EH (cell line): ENCODE measurements at places on chromosomes 16 and 17.

GRCh38 chr17:5184288-5184687 lies 7.4 kb downstream of the ZNF594 start:
- no peak for DNase-seq

DNA sequence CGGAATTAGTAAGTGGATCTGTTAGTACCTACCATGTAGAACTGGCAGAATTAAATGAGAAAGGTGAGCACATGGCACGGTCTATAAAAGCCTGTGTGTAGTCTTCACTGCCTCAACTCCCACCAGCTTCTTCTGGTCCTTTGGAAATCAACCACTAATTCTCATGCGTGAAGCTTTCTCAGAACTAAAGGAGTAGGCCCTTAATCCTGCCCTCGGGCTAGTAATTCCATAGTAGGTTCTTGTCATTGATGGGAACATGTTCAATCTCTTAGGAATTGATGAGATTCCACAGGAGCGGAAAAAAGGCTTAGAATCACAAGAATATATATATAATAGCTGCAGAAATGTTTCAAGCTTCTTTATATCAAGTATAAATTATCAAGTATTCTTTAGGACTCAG lies 21.7 kb downstream of the CDR2 start:
- DNase-seq = no peak

GRCh38 chr16:3787924-3788661 lies 70.8 kb upstream of the TRAP1 start:
- no peak for DNase-seq

DNA sequence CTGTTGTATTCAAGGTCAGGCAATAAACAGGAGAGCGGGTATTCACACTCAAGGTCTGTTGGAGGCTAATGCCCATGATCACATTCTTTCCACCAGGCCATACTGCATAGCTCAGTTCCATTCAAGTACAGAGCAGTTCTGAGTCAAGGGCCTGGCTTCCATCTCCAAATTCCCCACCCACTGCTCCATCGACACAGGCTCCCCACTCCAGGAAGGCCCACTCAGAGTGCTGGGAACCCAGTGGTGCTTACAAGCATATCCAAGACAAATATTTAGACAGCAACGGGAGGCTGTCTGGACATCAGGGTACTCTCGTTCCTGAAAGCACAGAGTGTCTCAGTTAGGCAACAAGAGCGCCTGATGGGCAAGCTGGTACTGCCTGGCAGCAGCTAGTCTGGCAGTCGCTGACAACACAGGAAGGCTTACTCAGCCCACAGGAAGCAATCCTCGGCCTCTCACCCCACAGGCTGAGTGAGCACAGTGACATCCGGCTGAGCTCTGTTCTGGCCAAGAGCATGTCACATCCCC lies 40.9 kb downstream of the RFFL start:
- DNase-seq = peak; percentile 86

DNA sequence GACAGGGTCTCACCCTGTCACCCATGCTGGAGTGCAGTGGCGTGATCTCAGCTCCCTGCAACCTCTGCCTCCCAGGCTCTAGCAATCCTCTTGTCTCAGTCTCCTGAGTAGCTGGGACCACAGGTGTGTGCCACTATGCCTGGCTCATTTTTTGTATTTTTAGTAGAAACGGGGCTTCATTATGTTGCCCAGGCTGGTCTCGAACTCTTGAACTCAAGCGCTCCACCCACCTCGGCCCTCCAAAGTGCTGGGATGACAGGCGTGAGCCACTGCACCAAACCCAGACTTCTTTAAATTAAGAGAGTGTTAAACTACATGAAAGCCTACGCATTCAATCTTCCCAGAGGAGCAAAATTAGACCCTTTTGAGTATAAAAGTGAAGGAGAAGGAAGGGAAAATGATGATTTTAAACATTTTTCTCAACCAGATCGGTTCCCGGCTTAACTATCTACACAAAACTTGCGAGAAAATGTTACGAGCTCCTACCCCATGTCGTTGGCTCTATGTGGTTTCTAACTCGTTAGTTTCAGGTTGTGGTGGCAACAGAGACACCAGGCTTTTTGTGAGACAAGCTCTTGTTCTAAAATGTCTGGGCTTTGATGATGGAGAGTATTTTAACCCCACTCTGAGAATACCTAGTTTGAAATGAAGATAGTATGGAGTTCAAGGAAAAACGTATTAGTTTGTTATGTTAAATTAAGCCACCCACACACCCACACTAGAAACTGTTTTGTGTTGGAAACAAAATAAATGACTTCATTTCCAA lies 26.3 kb downstream of the STAT5B start:
- no peak for DNase-seq

- no peak for DNase-seq
Measured at GRCh38 chr17:55259684-55260111, 5.1 kb upstream of the HLF start.

DNA sequence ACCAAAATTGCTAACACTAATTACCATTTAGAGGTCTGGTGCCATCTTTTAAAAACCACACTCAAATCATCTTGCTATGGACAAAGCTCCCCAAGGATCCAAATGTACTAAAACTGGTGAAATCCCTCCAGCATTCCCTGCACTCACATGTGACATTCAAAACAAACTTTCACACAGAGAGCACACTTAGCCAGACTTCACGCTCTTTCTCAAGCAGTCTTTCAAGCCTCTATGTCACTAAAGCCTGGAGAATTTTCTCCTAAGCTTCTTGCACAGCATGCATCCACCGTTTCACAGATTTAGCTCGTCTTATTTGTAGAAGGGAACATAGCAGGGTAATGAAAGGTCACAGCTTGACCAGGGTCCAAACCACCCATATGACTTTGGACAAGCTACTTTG lies 19.3 kb downstream of the CMTM3 start:
- DNase-seq = no peak

DNA sequence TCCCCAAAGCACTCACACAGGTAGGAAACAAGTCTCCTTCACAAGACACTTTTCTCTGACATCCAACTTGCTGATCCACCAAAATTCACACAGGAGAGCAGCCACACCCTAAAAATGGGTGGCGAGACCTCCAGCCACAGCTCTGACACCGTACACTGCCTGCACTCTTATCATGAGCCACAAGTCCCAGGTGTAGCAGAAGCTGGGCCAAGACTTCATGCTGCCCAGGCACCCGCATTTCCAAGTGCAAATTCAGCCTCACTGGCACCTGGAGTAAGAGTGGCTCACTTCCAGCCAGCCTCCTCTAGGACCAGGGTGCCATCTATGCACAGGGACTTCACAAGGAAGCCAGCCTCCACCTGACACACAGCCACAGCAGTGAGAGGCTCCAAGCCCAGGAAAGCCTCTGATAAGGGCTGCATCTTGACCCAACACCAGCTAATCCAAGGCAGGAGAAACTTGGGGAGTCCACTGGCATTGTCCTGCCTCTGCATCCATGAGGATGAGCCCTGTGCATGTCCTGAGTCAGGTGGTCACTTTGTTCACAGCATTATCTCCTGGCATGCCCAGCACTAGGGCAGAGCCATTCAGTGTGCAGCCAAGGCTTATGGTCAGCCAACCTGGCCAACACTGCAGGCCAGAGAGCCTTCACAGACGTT lies 2.6 kb upstream of the ZNF768 start:
- DNase-seq = no peak

DNA sequence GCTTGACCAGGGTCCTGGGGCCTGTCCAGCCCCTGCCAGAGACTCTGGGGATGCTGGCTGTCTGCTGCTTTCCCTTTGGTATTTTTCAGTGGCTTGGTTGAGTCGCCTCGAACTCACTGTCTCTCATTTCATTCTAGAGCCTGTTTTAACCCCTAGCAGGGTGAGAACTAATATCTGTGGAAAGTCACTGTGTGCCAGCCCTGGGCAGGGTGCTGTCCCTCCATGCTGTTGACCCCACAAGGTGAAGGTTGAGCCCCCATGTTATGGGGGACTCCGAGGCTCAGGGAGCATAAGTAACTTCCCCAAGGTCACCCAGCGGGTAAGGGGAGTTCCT lies 33.0 kb downstream of the DCAKD start:
- DNase-seq = no peak

DNA sequence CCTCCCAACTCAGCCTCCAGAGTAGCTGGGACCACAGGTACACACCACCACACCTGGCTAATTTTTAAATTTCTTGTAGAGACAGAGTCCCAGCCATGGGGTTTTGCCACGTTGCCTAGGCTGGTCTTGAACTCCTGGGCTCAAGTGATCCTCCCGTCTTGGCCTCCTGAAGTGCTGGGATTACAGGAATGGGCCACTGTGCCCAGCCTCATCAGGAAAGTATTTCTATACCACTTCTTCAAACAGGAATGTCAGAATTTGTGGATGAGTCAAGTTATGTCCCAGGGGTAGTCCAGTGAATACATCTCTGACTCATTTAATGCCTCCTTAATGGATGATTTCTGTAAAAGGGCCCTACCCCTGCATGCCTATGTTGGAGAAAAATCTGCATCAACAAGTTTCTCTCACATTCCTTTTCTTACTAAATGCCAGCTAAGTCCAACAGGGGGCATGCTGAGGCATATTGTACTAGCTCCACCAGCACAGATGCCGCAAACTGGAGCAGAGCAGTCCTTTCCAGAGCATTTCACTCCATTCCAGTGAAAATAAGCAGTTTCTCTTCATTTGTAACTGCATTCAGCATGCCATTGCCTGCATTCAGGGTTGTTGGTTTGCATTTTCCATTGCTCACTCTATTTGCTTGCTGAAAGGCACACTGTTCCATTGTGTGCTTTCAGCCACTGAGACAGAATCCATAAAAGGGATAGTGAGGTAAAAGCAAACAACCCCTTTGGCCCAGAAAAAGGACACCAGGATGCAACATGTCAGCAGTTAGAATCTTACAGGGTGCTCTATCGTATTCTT lies 5.3 kb upstream of the CAVIN1 start:
- peak; percentile 99 for DNase-seq

- peak; percentile 50 for DNase-seq
Measured at GRCh38 chr16:70253291-70254106, 1.8 kb upstream of the EXOSC6 start.

GRCh38 chr16:3488801-3489200 lies 6.5 kb downstream of the C16orf90 start:
- DNase-seq = no peak

- peak; percentile 89 for DNase-seq
Measured at GRCh38 chr17:43006639-43007551, at the start of gene IFI35. Gene IFI35, plus strand, starts transcription at chr17:43006784. Its CDS starts 164 bp downstream, at chr17:43006948.

DNA sequence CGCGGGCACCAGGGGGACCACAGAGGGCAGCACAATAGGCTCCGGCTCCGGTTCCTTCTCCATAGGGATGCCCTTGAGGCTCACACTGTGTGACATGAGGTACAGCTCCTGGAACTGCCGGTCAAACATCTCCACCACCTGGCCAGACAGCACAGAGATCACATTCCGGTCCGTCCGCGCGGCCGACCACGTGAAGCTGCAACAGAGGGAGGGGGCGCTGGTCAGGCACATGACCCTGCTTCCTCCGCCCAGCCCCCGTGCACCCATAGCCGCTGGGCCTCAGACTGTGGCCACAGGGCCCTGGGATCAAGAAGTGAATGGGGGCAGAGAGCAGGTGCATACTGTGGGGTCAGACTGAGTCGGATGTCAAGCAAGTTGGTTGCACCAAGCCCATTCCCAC lies 25.9 kb downstream of the FAM83G start:
- DNase-seq = no peak

- peak; percentile 91 for DNase-seq
Measured at GRCh38 chr17:33234930-33235685, 58.0 kb downstream of the ASIC2 start.

DNA sequence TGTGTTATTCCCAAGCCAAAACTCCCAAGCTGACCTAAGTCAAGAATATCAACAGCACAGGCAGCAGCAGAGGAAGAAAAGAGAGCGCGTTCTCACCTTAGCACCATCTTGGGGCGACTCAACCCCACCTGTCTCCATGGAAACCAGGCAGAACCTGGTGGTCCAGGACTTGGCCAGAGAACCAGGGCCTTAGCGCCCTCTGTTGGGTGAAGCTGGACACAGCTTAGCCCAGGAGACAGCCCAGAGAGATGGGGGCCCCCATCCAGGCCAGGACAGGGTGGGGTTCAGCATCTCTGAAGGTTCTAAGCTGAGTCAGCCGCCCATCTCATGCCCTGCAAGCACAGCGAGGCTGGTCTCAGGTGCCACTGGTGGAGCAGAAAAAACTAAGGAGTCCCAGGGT lies 60.1 kb upstream of the TMEM132E start:
- peak; percentile 1 for DNase-seq

- peak; percentile 50 for DNase-seq
Measured at GRCh38 chr17:66633317-66633965, 201.5 kb upstream of the CACNG5 start.

GRCh38 chr17:81995463-81996231 lies 18.2 kb downstream of the ASPSCR1 start:
- DNase-seq = no peak

GRCh38 chr16:28844226-28844885 lies 1.8 kb downstream of the TUFM start:
- DNase-seq = no peak

- no peak for DNase-seq
Measured at GRCh38 chr16:6704306-6704930, 628.2 kb upstream of the RBFOX1 start.

DNA sequence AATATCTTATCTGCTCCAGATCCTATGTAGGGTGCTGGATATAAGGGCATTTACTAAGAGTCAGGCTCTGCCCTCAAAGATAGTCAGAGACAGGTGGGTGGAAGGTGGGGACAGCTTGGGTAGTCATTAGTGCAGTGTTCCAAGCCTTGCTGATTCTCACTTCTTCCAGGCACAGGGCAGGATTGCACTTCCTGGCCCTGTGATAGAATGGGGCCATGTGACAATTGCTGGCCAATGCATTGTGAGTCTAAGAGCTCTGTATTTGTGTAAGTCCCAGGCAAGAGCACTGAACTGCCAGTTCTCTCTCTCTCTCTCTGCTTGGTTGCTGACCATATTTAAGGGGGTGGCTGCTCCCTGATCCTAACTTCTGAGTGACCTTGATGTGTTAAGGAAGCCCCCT lies 112.1 kb downstream of the C16orf78 start:
- no peak for DNase-seq

- peak; percentile 91 for DNase-seq
Measured at GRCh38 chr16:59527206-59527997, 793.3 kb upstream of the GOT2 start.
